DMS53 (cell line): ENCODE measurements at places on chromosomes 4 and X.
A peak's percentile ranks its signal among the peaks of the same experiment; 100 is the strongest.

DNA sequence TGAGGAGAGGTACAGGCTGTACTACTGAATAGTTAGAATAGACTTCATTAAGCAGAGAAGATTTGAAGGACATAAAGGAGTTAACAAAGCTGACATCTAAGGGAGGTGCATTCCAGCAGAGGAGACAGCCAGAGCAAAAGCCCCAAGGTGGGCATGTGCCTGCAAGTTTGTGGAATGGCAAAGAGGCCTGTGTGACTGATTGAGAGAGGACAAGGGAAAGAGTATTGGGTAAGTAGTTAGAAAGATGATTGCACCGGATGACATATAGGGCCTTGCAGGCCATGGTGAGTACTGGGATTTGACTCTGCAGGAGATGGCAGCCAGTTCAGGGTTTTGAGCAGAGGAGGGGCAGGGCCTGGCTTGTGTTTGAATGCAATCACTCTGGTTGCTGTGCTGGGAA lies 55.9 kb downstream of the FMR1NB start:
- DNase-seq = no peak

DNA sequence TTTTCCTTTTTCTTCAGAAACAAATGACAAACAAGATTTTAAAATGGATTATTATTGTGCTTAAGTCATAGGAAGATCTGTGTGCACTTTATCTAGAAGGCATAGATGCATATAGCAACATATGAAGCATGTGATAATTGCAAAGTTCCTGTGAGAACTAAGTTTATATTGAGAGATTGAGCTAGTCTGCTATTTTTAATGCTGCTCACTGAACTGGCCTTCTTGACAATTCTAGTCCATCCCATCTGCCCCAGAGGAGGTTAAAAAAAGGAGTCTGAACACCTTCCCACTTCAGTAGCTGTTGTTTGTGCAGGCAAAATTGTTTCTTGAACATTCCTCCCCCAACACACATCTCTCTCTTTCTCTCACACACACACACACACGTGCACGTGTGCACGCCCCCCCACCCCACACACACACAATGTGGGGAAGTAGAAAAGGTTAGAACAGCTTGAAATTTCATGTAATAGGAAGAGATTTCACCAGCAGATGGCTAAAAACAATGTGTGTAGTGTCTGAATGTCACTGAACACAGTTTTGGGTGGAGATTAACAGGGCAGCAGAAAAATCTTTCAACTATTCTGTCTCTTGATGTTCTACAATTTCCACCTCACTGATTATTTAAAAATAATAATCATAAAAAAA lies 108.0 kb downstream of the GPM6A start:
- no peak for DNase-seq

GRCh38 chr4:67550451-67550850 lies 5.1 kb upstream of the CENPC start:
- no peak for DNase-seq

DNA sequence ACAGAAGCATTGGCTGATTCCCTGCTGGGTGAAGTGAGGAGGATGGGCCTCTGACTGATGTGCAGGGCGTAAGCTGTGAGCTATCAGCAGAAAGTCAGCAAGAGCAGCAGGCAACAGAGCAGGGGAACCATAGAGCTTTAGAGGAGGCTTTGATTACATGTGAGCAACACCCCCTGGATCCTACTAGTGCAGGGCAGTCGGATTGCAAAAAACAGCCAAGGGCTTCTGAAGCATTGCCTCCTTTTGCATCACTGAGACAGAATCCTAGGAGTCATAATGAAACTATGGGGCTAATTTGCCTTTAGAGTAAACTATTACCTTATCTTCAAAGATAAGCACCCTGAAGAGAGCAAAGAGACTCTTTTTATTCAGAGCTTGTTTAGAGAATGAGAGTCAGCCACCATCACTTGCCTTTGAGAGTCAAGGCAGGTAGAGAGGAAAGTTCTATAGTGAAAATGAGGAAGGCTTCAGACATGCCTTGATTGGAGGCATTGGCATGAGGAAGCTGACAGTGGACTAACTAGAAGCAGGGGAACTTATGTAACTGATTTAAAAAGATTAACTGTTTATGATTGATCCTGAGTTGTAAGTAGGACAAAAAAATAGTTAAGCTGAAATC lies 420.3 kb downstream of the PDHA2 start:
- DNase-seq = no peak

GRCh38 chr4:142959173-142959572 lies 113.1 kb upstream of the INPP4B start:
- DNase-seq = peak; percentile 69

GRCh38 chr4:21092531-21092930 lies 392.3 kb downstream of the PACRGL start:
- DNase-seq = peak; percentile 83
